ENCODE measurements at places on chromosomes 3 and 15.

GRCh38 chr3:138670407-138670806, 61.8 kb downstream of the FAIM start:
- no peaks in the 10 kb centered on the region for H3K27me3 ChIP-seq
- no peak for DNase-seq
- no peak overlapping the region for H3K27ac ChIP-seq
- H3K36me3 ChIP-seq: peaks cover 26% of the 10 kb centered on the region
- no peak overlapping the region for H3K4me3 ChIP-seq

DNA sequence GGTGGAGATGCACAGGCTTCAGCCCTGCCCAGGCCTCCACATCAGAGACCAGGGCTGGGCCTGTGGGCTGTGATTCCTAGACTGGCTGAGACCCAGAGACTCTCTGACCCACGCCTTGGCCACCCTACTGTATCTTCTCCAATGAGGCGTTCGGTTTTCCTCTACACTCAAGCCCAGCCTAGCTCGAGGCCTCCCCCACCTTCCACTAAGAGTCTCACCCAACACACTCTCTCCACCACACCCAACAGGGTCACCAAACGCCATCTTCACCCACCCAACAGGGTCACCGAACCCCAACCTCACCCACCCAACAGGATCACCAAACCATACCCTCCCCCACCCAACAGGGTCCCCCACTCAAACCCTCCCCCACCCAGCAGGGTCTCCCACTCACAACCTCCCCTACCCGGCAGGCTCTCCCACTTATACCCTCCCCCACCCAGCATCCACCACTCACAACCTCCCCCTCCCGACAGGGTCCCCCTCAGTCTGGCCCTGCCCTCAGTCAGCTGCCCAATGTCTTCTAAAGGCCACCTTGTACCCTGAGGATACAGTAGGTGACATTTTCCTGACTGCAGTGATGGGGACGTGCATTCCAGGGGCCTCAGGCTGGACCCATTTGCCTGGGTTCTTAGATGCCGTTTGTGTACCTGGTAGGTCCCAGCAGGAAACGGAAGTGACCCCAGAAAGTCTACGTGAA, 20.4 kb downstream of the CFAP100 start:
- DNase-seq: no peak
- no peaks in the 10 kb centered on the region for H3K4me1 ChIP-seq
- H3K27ac ChIP-seq: no peak overlapping the region
- no peak overlapping the region for H3K4me3 ChIP-seq

- H3K4me3 ChIP-seq: no peak overlapping the region
- H3K4me1 ChIP-seq: peaks cover 19% of the 10 kb centered on the region
- H3K27ac ChIP-seq: no peak overlapping the region
Observed at GRCh38 chr15:44489464-44489863, 47.5 kb upstream of the EIF3J start.

GRCh38 chr15:38598749-38599148, 34.1 kb upstream of the RASGRP1 start:
- no peaks in the 10 kb centered on the region for H3K36me3 ChIP-seq
- DNase-seq: no peak
- H3K27ac ChIP-seq: no peak overlapping the region
- no peak overlapping the region for H3K4me3 ChIP-seq
- no peaks in the 10 kb centered on the region for H3K27me3 ChIP-seq

- H3K4me1 ChIP-seq: peaks cover 37% of the 10 kb centered on the region
- H3K36me3 ChIP-seq: peaks cover 13% of the 10 kb centered on the region
- peaks cover 32% of the 10 kb centered on the region for H3K27me3 ChIP-seq
- peak within 1 kb of the TSS; percentile 90 for H3K27ac ChIP-seq
- DNase-seq: peak; percentile 83
Observed at GRCh38 chr3:125055913-125056745, at the start of gene HEG1. Gene HEG1, minus strand, starts transcription at chr3:125055997. Its CDS starts 107 bp downstream, at chr3:125055890.

DNA sequence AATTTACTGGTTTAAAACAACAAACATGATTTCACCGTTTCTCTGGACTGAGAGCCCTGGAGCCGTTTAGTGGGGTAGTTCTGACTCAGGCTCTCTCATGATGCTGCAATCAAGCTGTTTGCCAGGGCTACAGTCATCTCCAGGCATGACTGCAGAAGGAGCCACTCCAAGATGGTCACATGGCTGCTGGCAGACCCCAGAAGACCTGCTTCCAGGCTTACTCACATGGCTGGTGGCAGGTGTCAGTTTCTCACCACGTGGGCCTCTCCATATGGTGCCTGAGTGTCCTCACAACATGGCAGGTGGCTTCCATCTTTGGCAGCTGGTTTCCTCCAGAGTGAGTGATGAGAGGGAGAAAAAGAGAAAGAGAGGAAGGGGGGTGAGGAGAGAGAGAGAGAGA, 378.3 kb upstream of the RGMA start:
- no peak overlapping the region for H3K27ac ChIP-seq
- no peak overlapping the region for H3K4me3 ChIP-seq
- H3K36me3 ChIP-seq: no peaks in the 10 kb centered on the region
- DNase-seq: no peak
- H3K4me1 ChIP-seq: no peaks in the 10 kb centered on the region

DNA sequence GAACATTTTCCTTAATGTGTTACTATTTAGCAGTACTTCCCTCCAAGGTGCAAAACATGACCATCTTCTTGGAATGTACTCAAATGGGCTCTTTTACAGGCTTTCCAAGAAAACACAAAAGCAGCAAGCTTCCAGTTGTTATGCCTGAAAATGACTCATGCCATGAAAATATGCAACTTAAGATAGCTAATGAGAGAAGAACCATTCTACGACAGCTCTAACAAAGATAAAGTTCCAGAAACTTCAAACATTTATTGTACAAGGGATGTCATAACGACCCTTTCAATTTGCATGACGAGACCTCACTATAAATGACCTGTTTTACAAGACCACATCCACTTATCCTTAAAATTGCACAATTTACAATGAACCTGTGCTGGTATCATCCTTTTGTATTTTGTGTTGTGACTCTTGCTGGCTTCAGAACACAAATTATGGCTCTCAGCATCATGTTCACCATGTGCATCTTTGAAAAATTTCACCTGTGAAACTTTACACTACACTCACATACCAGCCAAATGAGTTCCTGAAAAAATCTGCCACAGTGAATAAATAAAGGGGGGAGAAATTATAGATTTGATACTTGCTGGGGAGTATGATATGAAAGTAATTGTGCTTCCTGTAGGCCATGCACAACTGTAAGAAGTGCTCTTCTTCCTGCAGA, 433.7 kb downstream of the MAGI1 start:
- H3K27ac ChIP-seq: no peak overlapping the region
- no peaks in the 10 kb centered on the region for H3K27me3 ChIP-seq
- no peak overlapping the region for H3K4me3 ChIP-seq
- no peaks in the 10 kb centered on the region for H3K4me1 ChIP-seq

DNA sequence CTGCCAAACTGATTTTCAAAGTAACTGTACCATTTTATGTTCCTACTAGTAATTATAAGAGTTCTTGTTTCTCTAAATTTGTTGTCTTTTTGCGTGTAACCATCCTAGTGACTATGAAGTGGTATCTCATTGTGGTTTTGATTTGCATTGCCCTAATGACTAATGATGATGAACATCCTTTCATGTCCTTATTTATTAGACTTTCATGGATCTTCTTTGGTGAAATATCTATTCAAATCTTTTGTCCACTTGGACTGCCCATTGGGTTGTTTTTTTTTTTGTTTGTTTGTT, 3.6 kb downstream of the OXSR1 start:
- H3K36me3 ChIP-seq: peaks cover 26% of the 10 kb centered on the region
- H3K27ac ChIP-seq: no peak overlapping the region
- no peaks in the 10 kb centered on the region for H3K27me3 ChIP-seq

DNA sequence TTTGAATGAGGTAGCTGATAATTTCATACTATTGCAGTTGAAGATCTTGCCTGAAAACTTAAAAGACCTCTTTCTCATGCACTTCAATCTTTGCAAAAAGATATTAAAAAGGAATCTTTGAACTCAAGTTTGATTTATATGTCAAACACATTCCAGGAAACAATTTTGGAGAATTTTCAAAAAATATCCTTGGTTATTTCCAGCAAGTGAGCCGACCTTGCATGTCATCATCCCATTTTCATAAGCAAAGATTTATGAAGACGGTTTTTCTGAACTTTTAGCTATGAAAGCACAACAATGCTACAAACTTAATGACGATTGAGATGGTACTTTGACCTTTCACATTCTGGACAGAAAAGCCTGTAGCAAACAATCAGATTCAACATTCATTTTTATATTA, 95.6 kb downstream of the RFX7 start:
- no peak for DNase-seq
- no peaks in the 10 kb centered on the region for H3K27me3 ChIP-seq
- H3K4me1 ChIP-seq: peaks cover 15% of the 10 kb centered on the region
- H3K36me3 ChIP-seq: peaks cover 47% of the 10 kb centered on the region
- no peak overlapping the region for H3K27ac ChIP-seq

DNA sequence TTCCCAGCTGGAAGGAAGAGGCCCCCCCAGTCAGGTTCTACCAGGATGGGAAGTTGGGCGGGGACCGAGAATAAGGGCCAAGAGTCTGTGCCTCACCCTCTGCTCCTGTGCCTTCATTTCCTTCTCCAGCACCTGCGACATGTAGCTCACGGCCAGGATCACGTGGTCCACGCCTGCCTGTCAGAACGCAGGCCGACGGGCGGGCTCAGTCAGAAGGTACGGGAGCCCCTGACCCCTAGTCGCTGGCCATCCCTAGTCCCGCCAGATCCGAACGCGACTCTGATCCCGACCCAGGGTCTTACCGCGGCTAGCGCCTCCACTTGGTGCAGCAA, 489 bp downstream of the GMPPB start:
- peaks cover 33% of the 10 kb centered on the region for H3K36me3 ChIP-seq
- no peaks in the 10 kb centered on the region for H3K27me3 ChIP-seq
- peaks cover 32% of the 10 kb centered on the region for H3K4me1 ChIP-seq
- peak; percentile 55 for DNase-seq
- peak overlapping the region; percentile 98 for H3K4me3 ChIP-seq

DNA sequence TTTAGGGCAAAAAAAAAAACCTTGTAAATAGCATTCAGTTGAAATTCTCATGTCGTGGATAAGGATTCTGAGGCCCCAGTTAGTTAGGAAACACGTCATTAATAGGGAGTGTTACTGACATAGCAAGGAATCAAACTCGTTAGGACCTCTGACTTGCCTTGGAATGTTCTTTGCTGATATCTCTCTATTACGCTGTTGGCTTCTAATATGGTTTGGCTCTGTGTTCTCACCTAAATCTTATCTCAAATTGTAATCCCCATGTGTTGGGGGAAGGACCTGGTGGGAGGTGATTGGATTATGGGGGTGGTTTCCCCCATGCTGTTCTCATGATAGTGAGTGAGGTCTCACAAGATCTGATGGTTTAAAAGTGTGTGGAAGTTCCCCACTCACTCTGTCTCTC, 40.3 kb downstream of the CHL1 start:
- DNase-seq: no peak
- H3K36me3 ChIP-seq: no peaks in the 10 kb centered on the region
- H3K4me3 ChIP-seq: no peak overlapping the region
- no peaks in the 10 kb centered on the region for H3K27me3 ChIP-seq

- no peaks in the 10 kb centered on the region for H3K36me3 ChIP-seq
- H3K4me3 ChIP-seq: no peak overlapping the region
- H3K27ac ChIP-seq: no peak overlapping the region
- no peaks in the 10 kb centered on the region for H3K27me3 ChIP-seq
- no peak for DNase-seq
Observed at GRCh38 chr3:55434789-55435188, 52.3 kb downstream of the WNT5A start.

Data from T-helper 2 cell treated with Interferon-gamma antibody and Interleukin-4, amounts not matched to agents 5 μg/mL and 100 μg/mL, for 36 hours (primary cell).